ENCODE measurements at places on chromosomes 11 and 22.

DNA sequence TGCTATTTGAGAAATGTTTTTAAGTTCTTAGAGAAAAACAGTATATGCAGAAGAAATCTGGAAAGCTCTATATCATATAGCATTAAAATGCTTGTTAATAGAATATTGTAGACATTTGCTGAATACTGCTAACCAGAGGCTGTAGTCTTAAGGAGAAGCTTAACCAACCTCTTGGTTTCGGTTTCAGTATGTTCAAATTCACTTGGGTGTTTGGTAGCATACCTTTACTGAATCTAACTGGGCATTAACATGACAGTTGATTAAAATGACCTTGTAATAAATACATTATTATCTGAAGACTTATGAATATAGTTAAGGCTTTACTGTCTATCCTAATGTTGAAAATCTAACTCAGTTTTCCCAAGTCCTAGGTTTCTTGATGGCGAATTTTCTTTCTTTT, 5.4 kb downstream of the PCF11 start:
- H3K27me3 ChIP-seq, result no peaks in the 10 kb centered on the region
- peak; percentile 69 for DNase-seq
- peak overlapping the region; percentile 56 for H3K27ac ChIP-seq
- no peak overlapping the region for H3K4me3 ChIP-seq

- peaks cover 10% of the 10 kb centered on the region for H3K4me1 ChIP-seq
- H3K27me3 ChIP-seq, result peaks cover 6% of the 10 kb centered on the region
- DNase-seq, result peak; percentile 59
- no peaks in the 10 kb centered on the region for H3K36me3 ChIP-seq
- H3K4me3 ChIP-seq, result no peak overlapping the region
Observed at GRCh38 chr11:32420937-32421901, 14.1 kb downstream of the WT1 start.

- no peaks in the 10 kb centered on the region for H3K27me3 ChIP-seq
- no peaks in the 10 kb centered on the region for H3K4me1 ChIP-seq
- DNase-seq, result no peak
- H3K36me3 ChIP-seq, result no peaks in the 10 kb centered on the region
- no peak overlapping the region for H3K27ac ChIP-seq
Observed at GRCh38 chr22:29226351-29226981, 20.8 kb downstream of the EMID1 start.

DNA sequence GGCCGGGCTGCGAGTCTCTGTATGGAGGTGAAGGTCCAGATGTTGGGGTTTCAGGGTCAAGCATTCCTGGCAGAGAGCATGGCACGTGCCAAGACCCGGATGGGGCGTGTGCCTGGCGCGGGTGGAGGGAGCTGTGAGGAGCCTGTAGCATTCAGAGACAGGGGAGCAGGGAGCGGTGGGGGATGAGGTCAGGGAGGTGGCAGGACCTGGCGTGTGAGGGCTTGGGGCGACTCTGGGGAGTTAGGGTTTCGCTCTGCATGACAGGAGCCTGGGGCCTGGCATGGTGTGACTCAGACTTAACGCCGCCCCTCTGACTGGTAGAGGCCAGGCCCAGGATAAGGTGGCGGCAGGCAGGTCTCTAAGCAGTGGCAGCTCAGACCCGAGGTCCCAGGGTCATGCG, 103.0 kb downstream of the KCNQ1 start:
- no peak for DNase-seq
- no peak overlapping the region for H3K27ac ChIP-seq
- H3K4me1 ChIP-seq, result no peaks in the 10 kb centered on the region
- H3K4me3 ChIP-seq, result no peak overlapping the region
- no peaks in the 10 kb centered on the region for H3K27me3 ChIP-seq

DNA sequence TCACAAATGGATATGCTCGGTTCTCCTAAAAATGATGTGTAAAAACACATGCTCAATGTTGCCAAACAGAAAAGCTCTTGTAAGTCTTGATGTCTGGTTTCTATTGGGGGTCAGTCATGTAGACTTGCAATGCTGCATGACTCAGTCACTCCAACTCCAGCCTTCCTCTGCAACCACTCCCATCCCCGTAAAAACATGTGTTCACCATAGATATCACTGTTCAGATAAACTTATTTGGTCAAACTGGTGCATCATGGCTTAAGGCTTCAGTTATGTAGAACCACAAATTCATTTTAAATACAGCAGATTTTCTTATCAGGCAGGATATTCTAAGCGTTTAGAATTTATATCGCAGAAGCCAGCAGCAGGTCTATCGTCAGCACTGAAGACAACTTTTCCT, 298.4 kb upstream of the LUZP2 start:
- no peaks in the 10 kb centered on the region for H3K27me3 ChIP-seq
- no peak overlapping the region for H3K4me3 ChIP-seq
- H3K27ac ChIP-seq, result no peak overlapping the region
- no peaks in the 10 kb centered on the region for H3K36me3 ChIP-seq
- no peak for DNase-seq

- no peaks in the 10 kb centered on the region for H3K36me3 ChIP-seq
- H3K27ac ChIP-seq, result no peak overlapping the region
- DNase-seq, result no peak
- H3K4me1 ChIP-seq, result no peaks in the 10 kb centered on the region
Observed at GRCh38 chr11:112156956-112157766, 6.7 kb downstream of the IL18 start.

DNA sequence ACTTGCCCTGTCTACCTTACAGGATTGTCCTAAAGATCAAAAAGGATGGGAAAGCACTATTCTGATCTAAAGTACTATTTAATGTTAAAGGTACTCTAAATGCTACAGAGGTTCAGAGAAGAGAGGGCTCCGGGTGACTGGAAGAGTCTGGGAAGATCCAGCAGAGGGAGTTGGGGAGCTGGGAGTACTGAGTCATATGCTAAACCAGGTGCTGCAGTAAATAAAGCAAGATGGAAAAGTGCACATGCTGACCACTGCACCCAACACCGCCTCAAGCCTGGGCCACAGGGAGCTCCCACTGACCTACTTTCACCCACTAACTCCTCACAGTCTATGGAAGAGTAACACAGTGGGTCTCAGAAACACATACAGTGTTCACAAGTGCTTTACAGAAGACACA, 49.3 kb downstream of the WT1 start:
- DNase-seq, result no peak
- no peaks in the 10 kb centered on the region for H3K36me3 ChIP-seq
- no peaks in the 10 kb centered on the region for H3K27me3 ChIP-seq

DNA sequence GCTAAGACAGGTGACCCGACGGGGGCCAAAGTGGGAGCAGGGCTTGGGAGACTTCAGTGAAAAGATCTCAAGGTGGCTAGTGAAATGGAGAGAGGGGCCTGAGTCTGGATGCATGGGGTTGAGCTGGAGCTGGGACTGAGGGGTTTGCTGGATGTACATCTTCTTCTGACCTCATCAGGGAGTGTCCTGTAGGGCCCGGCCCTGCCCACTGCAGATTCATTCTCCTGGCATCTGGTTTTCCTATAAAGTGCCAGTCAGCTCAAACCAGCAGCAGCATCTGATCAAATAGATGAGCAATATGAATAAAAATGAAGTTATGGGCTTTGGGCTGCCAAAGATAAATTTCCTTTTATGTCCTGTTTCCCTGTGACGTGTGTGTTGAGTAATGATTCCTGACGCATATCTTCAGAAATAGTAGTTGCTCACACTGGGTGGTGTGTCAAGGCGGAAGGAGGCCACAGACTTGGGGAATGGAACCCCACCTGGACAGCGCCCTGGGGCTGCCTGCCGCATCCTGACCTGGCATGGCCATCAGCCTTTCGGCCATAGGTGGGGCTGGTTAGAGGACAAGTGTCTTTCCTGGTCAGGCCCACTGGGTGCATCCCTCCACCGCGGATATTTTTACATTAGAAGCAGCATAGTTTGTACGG, 135.4 kb downstream of the OSBP2 start:
- no peak overlapping the region for H3K27ac ChIP-seq
- no peak for DNase-seq
- no peak overlapping the region for H3K4me3 ChIP-seq
- no peaks in the 10 kb centered on the region for H3K27me3 ChIP-seq
- no peaks in the 10 kb centered on the region for H3K36me3 ChIP-seq
- no peaks in the 10 kb centered on the region for H3K4me1 ChIP-seq

DNA sequence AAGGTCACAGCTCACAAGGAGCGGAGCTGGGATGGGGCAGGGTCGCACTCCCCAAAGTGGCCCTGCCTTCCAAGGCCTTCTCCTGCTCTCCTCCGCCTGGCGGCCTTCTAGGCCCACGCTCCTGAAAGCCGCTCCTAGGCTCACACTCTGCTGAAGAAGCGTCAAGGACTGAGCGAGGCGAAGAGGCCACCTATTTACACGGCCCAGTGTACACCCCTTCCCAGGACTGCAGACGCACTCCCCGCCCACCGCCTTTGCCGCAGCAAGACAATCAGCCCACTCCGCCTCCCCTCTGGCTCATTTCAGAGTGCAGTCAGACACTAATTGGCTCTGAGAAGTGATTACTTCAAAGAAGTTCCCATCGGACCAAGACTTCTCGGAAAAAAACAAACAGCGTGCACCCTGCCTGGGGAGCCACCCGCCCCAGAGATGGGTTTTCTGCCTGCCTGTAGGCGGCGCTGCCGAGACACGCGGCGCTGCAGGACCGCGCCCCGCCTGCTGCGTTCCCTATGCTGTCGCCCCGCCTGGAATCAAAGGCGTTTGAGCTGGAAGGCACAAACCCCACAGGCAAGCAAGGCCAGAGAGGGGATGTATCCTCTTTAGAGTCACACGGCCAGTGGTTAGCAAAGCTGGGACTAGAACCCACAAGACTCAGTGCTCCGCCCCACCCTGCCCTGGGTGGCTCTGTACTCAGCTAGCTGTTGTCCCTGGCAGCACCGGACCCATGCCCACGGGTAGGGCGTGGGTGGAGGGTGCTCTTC, 414.8 kb downstream of the BUD13 start:
- H3K4me1 ChIP-seq, result no peaks in the 10 kb centered on the region
- no peaks in the 10 kb centered on the region for H3K36me3 ChIP-seq
- H3K27me3 ChIP-seq, result no peaks in the 10 kb centered on the region
- H3K27ac ChIP-seq, result no peak overlapping the region
- no peak overlapping the region for H3K4me3 ChIP-seq

- H3K27me3 ChIP-seq, result peaks cover 14% of the 10 kb centered on the region
- H3K36me3 ChIP-seq, result no peaks in the 10 kb centered on the region
- DNase-seq, result no peak
- peaks cover 7% of the 10 kb centered on the region for H3K4me1 ChIP-seq
- no peak overlapping the region for H3K4me3 ChIP-seq
Observed at GRCh38 chr11:125402435-125402834, 93.6 kb downstream of the FEZ1 start.

GRCh38 chr22:42437488-42438292, 5.5 kb upstream of the NFAM1 start:
- peak; percentile 92 for DNase-seq
- H3K27me3 ChIP-seq, result peaks cover 5% of the 10 kb centered on the region
- no peaks in the 10 kb centered on the region for H3K36me3 ChIP-seq
- peak overlapping the region; percentile 37 for H3K4me3 ChIP-seq
- H3K27ac ChIP-seq, result no peak overlapping the region

DNA sequence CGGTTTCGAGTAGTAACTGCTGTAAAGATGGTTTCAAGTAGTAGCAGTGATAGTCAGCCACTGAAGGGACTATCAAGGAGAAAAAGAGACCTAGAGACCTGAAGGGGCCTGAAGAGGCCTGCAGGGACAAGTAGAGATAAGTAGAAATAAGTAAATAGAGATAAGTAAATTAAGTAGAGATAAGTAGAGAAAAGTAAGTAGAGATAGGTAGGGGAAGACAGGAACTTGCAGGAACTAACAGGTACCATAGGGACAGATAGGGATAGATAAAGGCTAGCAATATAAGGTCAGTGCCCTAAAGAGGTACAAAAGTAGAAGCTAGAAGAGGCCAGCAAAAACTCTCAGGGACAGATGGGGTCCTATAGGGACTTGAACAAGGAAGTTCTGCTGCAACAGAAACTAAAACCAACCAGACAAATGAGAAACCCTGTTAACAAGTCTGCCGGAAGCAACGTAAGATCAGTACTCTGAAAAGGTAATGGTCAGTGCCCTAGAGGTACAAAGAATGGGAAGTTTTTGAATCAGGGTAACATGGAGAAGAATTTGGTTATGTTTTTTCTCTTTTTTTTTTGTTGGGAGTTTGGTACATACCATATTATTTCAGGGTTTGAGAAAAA, 9.6 kb upstream of the SC5D start:
- DNase-seq, result no peak
- H3K27ac ChIP-seq, result no peak overlapping the region
- no peak overlapping the region for H3K4me3 ChIP-seq
- no peaks in the 10 kb centered on the region for H3K4me1 ChIP-seq

GRCh38 chr11:44008698-44009097, 39.1 kb upstream of the ACCSL start:
- no peaks in the 10 kb centered on the region for H3K4me1 ChIP-seq
- H3K36me3 ChIP-seq, result no peaks in the 10 kb centered on the region
- DNase-seq, result no peak
- H3K27ac ChIP-seq, result no peak overlapping the region
- no peaks in the 10 kb centered on the region for H3K27me3 ChIP-seq

DNA sequence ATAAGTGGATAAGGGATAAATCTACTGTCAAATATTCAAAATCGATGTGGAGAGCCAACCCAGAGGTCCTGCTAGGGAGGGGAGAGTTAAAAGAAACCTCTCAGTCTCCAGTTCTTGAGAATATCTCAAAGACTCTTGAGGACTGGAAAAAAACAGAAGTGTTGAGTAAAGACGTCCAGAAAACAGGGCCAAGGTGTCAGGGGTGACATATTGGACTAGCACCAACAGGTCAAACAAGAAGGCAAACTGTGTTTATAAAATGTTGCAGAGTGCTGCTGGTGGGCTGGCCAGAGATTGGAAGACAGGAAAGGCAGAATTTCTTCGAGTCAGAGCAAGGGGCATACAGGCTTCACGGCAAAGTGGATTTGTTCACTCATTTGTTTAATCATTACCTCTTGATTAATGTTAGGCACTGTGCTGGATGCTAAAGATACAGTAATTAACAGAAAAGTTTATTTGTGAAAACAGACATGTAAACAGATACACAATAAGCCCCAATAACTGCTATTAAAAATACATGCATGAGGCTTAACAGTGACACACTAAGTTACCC, 33.7 kb upstream of the SMPD1 start:
- no peak overlapping the region for H3K27ac ChIP-seq
- H3K27me3 ChIP-seq, result no peaks in the 10 kb centered on the region
- no peak for DNase-seq
- no peaks in the 10 kb centered on the region for H3K36me3 ChIP-seq
- peaks cover 4% of the 10 kb centered on the region for H3K4me1 ChIP-seq
- H3K4me3 ChIP-seq, result no peak overlapping the region

DNA sequence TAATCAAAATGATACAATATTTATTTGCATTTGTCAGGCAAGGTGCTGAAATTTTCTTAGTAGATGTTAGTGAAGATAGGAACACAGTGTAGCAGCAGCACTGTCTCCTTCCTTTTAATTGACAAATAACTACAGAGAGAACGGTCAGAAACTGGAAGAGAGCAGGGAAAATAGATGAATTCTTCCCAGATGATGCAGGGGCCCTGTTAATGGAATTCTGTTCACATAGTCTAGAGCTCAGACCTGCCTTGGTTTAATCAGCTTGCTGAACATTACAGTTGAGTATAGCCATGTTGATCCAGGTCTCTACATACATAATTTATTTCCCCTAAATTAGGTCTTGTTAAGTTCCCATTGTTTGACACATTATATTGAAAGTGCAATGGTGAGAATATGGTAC, 127.4 kb downstream of the SLC17A6 start:
- no peak for DNase-seq
- H3K27ac ChIP-seq, result no peak overlapping the region
- H3K27me3 ChIP-seq, result no peaks in the 10 kb centered on the region
- no peaks in the 10 kb centered on the region for H3K36me3 ChIP-seq
- no peaks in the 10 kb centered on the region for H3K4me1 ChIP-seq
- no peak overlapping the region for H3K4me3 ChIP-seq

GRCh38 chr11:7671347-7672215, 1.7 kb downstream of the CYB5R2 start:
- peaks cover 19% of the 10 kb centered on the region for H3K4me1 ChIP-seq
- no peak overlapping the region for H3K4me3 ChIP-seq
- DNase-seq, result no peak
- H3K27me3 ChIP-seq, result peaks cover 16% of the 10 kb centered on the region
- no peak overlapping the region for H3K27ac ChIP-seq
- no peaks in the 10 kb centered on the region for H3K36me3 ChIP-seq
